Skeletal muscle cell (primary cell): ENCODE measurements at places on chromosomes 6 and 20.

DNA sequence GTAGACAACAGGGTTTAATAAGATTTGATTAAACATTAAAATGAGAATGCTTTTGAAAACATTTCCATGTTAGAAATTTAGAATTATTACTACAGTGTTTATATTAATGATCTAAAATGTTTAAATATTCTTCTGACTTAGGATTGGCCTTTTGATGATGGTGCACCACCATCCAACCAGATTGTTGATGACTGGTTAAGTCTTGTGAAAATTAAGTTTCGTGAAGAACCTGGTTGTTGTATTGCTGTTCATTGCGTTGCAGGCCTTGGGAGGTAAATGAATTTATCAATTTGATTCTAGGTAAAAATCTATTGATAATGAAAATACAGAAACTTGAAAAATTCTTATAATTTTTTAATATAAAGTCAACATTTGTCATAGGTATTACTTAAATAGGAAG, 6.5 kb downstream of the LOC128125822 start:
- no peak for DNase-seq

DNA sequence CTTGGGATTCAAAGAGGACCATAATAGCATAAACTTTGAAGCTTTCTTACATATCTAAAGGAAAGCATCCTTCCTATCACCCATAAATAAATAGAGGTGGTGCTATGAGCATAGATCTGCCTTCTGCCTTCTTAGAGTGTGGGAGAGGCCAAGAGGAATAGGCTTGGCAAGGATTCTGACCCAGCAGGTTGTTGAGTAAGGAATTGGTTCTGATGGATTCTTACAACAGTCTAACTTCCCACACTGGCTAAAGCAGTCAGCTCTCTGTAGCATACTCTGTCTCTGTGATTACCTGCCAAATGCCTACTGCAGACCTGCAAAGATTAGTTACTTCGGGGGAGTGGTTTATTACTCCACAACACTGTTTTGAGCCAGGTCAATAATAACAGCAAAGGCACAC, 198.0 kb upstream of the RAB32 start:
- no peak for DNase-seq

DNA sequence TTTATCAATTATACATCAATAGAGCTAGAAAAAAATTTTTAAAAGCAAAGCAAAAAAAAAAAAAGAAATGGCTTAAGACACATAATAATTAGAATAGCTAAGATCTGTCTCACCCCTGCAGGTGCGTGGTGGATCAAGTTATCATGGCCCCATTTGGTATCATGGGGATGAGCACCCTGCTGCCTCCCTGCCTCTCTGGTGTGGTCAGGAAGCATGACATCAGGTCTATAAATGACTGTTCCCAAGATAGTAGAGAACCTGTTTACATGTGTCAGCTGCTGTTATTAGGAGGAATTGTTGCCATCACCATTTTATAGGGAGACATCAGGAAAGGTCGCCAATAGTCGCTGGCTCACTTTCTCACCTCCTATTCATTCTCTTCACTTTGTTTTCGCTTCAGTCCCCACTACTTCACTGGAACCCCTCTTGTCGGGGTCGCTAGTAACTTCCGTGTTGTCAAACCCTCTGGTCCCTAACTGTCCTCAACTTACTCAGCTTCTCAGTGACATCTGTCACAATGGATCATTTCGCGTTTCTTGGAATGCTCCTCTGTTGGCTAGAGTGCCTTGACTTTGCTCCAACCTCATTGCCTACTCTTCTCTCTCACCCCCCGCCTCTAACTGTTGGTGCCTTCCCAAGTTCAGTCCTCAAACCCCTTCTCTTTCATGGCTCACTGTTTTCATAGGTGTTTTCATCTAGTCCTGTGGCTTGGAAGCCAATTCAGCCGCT, 4.7 kb downstream of the DNTTIP1 start:
- no peak for DNase-seq

DNA sequence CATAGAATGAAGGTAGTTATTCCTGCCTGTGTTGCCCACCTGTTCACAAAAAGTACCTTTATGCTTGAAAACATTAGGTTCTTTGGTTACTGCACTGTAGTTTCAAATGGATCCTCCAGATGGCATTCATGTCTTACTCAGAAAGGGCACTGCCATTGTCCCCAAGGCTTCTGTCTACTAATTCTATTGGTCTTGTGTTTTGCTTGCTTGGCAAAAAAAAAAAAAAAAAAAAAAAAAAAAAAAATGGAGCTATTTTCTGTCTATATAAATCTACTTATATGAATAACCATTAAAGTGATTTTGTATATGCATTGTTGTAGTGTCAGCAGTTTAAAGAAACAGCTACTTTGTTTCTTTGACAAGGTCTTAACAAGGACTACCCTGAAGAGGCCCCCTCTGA, 12.7 kb upstream of the EFHC1 start:
- no peak for DNase-seq
